ENCODE measurements at places on chromosomes 7 and 10. TPM values are rescaled to one million over a fixed set of nuclear protein-coding genes. Genes with fewer than 3 reads are reported as not detected.

CNTNAP2 gene
- 0.91 TPM for total RNA-seq

NRG3 gene
- 1.0 TPM for total RNA-seq

TRPV6 gene
- total RNA-seq, result 0.46 TPM

GRCh38 chr7:43870316-43870715, 999 bp upstream of the MRPS24 start:
- no peak for DNase-seq

- DNase-seq, result no peak
These were observed 176.5 kb upstream of the KCTD7 start for GRCh38 chr7:66452165-66452564.

DNA sequence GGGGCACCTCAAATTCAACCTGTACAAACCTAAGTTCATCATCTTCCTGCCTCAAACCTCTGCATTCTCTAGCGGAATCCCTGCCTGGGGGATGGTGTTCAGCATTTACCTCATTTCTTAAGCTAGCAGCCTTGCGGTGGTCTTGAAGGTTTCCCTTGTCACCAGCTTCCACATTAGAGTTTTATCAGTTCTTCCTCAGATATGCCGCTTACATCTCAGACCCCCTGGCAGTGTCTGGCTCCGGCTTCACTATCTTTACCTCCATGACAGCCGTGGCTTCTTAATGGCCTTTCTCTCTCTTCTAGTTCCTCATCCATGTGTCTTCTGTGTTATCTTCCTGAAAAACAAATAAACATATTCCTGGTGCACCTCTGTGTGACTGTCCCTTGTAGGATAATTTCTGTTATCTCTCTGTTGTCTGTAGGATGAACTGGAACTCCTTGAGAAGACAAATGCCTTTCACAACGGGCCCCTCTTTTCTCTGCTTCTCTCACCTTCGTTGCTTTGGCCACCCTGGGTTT, 101.1 kb upstream of the BMPER start:
- no peak for DNase-seq

- DNase-seq, result no peak
These were observed 14.3 kb downstream of the LCOR start for GRCh38 chr10:96846395-96846794.
